Activated naive CD8-positive, alpha-beta T cell treated with anti-CD3 and anti-CD28 coated beads for 36 hours (primary cell): ENCODE measurements at places on chromosomes 6 and 20. TPM values are rescaled to one million over a fixed set of nuclear protein-coding genes. Genes with fewer than 3 reads are reported as not detected.

- no peak for DNase-seq
- peaks cover 13% of the 10 kb centered on the region for H3K27me3 ChIP-seq
- no peaks in the 10 kb centered on the region for H3K36me3 ChIP-seq
- H3K4me3 ChIP-seq: no peak overlapping the region
- peaks cover 5% of the 10 kb centered on the region for H3K4me1 ChIP-seq
- H3K27ac ChIP-seq: no peak overlapping the region
Observed at GRCh38 chr6:31129130-31129529, 8.9 kb upstream of the CDSN start.

GRCh38 chr20:25226433-25227316 lies 21.2 kb upstream of the PYGB start:
- no peaks in the 10 kb centered on the region for H3K27me3 ChIP-seq
- DNase-seq: no peak
- peaks cover 8% of the 10 kb centered on the region for H3K4me1 ChIP-seq

- peaks cover 12% of the 10 kb centered on the region for H3K36me3 ChIP-seq
- H3K27me3 ChIP-seq: no peaks in the 10 kb centered on the region
- peaks cover 18% of the 10 kb centered on the region for H3K4me1 ChIP-seq
- DNase-seq: no peak
- H3K27ac ChIP-seq: no peak overlapping the region
Observed at GRCh38 chr6:158064725-158065251, 83.1 kb downstream of the SYNJ2 start.

GRCh38 chr6:106525107-106525881 lies 104.0 kb downstream of the RTN4IP1 start:
- H3K4me1 ChIP-seq: peaks cover 64% of the 10 kb centered on the region
- peaks cover 35% of the 10 kb centered on the region for H3K36me3 ChIP-seq
- peak overlapping the region; percentile 69 for H3K4me3 ChIP-seq
- H3K27ac ChIP-seq: peak overlapping the region; percentile 85
- no peak for DNase-seq

- H3K4me3 ChIP-seq: peak overlapping the region; percentile 30
- peak overlapping the region; percentile 84 for H3K27ac ChIP-seq
- DNase-seq: peak; percentile 75
- peaks cover 62% of the 10 kb centered on the region for H3K4me1 ChIP-seq
Observed at GRCh38 chr6:166419286-166419685, 36.5 kb upstream of the MPC1 start.

GRCh38 chr6:72825315-72825911 lies 203.5 kb downstream of the KCNQ5 start:
- peaks cover 23% of the 10 kb centered on the region for H3K4me1 ChIP-seq
- H3K27me3 ChIP-seq: no peaks in the 10 kb centered on the region
- DNase-seq: no peak
- H3K27ac ChIP-seq: no peak overlapping the region
- H3K4me3 ChIP-seq: no peak overlapping the region

GRCh38 chr20:36856195-36856594 lies 19.7 kb upstream of the TLDC2 start:
- DNase-seq: no peak
- H3K27ac ChIP-seq: no peak overlapping the region
- H3K4me1 ChIP-seq: peaks cover 14% of the 10 kb centered on the region
- H3K4me3 ChIP-seq: no peak overlapping the region

DNA sequence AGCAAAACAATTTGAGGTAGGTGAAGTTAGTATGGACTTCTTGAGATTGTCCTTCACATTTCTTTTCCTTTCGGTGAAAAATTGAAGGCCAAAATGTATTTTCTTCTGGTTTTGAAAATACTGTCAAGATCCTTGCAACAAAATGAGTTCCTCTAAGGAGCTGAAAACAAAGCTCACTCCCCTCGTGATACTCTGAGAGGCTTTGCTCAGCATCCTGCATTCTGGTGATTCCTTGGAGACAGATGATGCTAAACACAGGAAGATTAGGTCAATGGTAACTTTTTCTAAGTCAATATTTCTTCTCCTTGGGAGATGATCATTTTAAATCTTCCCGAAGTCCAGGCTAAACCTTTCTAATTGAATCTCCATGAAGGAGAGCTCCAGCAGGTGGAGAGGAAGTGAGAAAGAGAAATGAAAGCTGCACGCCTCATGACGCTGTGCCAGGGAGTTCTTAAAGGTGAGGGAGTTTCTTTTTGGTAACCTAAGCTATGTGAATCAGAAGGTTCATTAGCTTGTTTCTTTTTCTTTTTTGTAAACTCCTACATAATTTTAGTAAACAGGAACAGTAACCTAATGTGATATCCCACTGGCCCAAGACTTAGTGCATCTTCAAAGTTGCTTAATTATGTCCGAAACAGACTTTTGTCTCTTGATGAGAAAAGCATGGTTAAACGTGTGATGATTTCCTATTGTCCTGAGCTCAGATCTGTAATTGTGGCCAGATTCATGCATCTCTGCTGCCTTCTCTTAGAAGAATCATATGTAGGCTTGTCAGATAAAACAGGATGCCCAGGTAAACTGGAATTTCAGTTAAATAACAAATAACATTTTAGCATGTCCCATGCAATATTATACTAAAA lies 15.0 kb downstream of the ESR1 start:
- H3K27ac ChIP-seq: no peak overlapping the region
- peaks cover 8% of the 10 kb centered on the region for H3K27me3 ChIP-seq
- no peaks in the 10 kb centered on the region for H3K4me1 ChIP-seq
- DNase-seq: no peak

DNA sequence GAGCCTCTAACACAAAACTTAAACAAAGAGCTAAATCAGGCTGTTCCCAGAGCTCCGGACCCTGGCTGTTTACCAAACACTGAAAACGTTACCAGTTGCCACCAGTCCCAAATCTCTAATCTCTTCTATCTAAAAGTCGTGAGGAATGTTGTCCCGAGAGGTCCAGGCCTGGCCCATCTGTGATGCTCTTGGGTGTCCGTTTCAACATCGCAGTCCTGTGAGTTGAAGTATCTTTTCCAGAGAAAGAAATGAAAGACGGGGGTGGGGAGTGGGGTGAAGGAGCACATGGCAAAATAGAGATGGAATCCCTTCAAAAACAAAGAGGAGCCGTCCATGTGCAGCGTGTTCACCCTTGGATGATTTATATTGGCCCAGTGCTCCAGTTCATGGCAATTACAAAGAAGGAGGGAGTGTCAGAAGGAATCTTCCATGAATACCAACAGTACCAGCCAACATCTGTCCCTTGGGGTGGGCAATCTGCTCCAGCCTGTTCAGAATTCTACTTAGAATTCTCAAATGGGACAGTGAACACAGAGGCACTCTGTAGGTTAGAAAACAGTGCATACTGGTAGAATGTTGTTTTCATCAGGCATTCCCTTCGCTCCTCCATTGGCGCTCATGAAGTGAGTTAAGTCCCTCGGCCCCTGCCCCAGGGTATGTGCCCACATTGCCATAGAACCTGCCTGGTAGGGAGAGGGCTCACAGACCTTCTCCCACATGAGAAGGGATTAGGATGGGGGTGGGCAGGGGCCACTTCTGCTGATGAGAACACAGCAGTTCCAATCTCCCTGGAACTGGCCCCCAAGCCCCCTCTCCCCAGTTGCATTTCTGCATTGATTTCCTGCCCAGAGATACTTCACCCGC lies 112.1 kb downstream of the LY86 start:
- no peak overlapping the region for H3K27ac ChIP-seq
- H3K4me3 ChIP-seq: no peak overlapping the region
- no peaks in the 10 kb centered on the region for H3K36me3 ChIP-seq
- DNase-seq: no peak
- peaks cover 27% of the 10 kb centered on the region for H3K27me3 ChIP-seq

DNA sequence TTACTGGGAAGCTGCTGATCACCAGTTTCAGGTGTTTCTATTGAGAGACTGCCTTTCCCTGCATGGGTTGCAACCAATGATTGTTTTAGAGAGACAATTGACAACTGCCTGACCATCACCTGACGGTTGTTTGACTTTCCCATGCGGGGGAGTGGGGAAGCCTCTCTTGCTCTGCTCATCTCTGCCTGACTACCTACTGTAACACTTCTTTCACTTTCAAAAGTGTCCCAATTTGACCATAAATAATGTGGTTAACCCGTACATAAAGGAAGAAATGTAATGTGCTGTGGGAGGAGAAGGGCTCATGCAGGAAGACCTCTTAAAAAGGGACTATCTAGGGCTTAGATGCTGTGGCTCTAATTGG lies 122.1 kb upstream of the PHACTR1 start:
- peaks cover 8% of the 10 kb centered on the region for H3K27me3 ChIP-seq
- no peak overlapping the region for H3K27ac ChIP-seq
- H3K4me1 ChIP-seq: no peaks in the 10 kb centered on the region
- H3K36me3 ChIP-seq: no peaks in the 10 kb centered on the region
- H3K4me3 ChIP-seq: no peak overlapping the region
- DNase-seq: no peak

- no peaks in the 10 kb centered on the region for H3K27me3 ChIP-seq
- no peak overlapping the region for H3K4me3 ChIP-seq
- no peak for DNase-seq
- H3K27ac ChIP-seq: no peak overlapping the region
- no peaks in the 10 kb centered on the region for H3K4me1 ChIP-seq
Observed at GRCh38 chr6:14889188-14889587, 356.7 kb upstream of the JARID2 start.

DNA sequence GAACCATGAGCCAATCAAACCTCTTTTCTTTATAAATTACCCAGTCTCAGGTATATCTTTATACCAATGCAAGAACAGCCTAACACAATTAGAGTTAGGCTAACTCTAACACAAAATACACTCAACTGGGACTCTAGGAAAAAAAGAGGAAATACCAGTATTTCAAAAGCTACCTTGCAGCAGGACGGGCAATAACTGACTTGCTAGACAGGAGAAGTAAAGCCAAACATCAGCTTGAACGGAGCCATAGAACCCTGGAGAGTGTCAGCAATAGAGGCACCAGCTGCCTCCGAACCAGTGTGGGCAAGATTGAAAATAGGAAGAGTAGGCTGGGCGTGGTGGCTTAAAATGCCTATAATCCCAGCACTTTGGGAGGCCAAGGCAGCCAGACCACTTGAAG lies 162.0 kb upstream of the SOX4 start:
- no peaks in the 10 kb centered on the region for H3K4me1 ChIP-seq
- no peaks in the 10 kb centered on the region for H3K36me3 ChIP-seq
- H3K27me3 ChIP-seq: peaks cover 14% of the 10 kb centered on the region
- H3K27ac ChIP-seq: no peak overlapping the region

- no peak for DNase-seq
- H3K4me3 ChIP-seq: no peak overlapping the region
- H3K27me3 ChIP-seq: no peaks in the 10 kb centered on the region
- peak overlapping the region; percentile 81 for H3K27ac ChIP-seq
- H3K4me1 ChIP-seq: peaks cover 77% of the 10 kb centered on the region
- H3K36me3 ChIP-seq: peaks cover 89% of the 10 kb centered on the region
Observed at GRCh38 chr6:157879873-157880254, 56.8 kb downstream of the SNX9 start.

DNA sequence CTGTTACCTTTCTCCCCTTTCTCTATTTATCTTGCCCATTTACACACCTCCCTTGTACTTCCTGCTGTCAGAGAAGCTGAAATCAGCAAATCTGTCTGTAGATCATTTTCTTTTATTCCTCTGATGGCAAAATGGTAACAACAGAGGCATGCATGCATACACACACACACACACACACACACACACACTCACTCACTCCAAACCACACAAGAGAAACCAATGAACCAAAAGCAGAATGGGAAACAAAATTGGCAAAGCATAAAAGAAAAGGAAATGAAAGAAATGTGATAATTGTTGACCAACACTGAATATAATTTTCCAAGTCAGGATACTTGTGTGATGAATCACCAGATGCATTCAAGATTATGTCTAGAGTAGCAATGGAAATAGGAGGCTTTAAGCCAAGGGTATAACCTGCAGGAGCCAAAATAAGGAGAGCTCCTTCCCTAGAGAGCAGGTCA lies 172.4 kb downstream of the PLCB4 start:
- H3K36me3 ChIP-seq: no peaks in the 10 kb centered on the region
- H3K4me3 ChIP-seq: no peak overlapping the region
- no peak overlapping the region for H3K27ac ChIP-seq

- no peaks in the 10 kb centered on the region for H3K4me1 ChIP-seq
- H3K36me3 ChIP-seq: no peaks in the 10 kb centered on the region
- no peak overlapping the region for H3K27ac ChIP-seq
Observed at GRCh38 chr6:158220786-158221442, 52.8 kb downstream of the GTF2H5 start.

GRCh38 chr6:22966691-22967422 lies 397.5 kb downstream of the HDGFL1 start:
- H3K27ac ChIP-seq: no peak overlapping the region
- H3K4me1 ChIP-seq: no peaks in the 10 kb centered on the region
- H3K27me3 ChIP-seq: no peaks in the 10 kb centered on the region
- no peak overlapping the region for H3K4me3 ChIP-seq

- H3K27ac ChIP-seq: no peak overlapping the region
- H3K36me3 ChIP-seq: no peaks in the 10 kb centered on the region
- peaks cover 2% of the 10 kb centered on the region for H3K4me1 ChIP-seq
Observed at GRCh38 chr6:44192428-44193041, 24.2 kb upstream of the MYMX start.

Gene ERGIC3
- total RNA-seq: 105 TPM

Gene SOD2
- 122 TPM for total RNA-seq
